ENCODE measurements at places on chromosomes 5 and 9.

GRCh38 chr9:123629531-123629930 lies 273.5 kb downstream of the CRB2 start:
- no peak for DNase-seq

DNA sequence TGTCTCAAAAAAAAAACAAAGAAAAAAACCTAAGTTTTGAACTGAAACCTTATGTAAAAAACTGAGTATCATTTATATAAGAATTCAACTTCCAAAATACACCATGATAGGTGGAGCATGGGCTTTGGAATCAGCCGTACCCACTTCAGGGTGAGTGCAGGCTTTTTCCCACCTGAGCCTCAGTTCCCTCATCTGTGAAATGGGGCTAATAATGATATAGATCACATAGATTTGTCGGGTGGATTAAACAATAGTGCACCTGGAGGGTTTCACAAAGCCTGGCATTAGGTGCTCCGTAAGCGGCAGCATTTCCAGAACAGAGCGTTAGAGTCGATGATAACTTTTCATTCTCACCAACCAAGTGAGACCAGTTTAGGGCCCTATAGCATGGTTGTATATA lies 91.9 kb downstream of the CYFIP2 start:
- no peak for DNase-seq

DNA sequence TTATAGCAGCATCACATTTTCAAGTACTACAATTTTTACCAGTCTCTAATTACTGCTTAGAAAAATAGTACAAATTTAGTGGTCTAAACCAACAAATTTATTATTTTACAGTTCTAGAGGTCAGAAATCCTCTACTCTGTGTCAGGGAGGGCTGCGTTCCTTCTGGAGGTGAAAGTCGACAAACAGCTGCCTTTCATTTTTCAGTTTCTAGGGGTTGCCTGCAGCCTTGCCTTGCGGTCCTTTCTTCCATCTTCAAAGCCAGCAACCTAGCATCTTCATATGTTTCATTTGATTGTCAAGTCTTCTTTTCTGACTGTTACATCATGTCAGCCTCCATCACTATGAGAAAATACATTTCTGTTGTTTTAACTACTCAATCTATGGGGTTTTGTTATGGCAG lies 1022.1 kb downstream of the CDH18 start:
- no peak for DNase-seq

- no peak for DNase-seq
These were observed 242.1 kb downstream of the HCN1 start for GRCh38 chr5:45454114-45454513.

GRCh38 chr5:84696651-84697050 lies 312.0 kb upstream of the EDIL3 start:
- DNase-seq, result no peak

DNA sequence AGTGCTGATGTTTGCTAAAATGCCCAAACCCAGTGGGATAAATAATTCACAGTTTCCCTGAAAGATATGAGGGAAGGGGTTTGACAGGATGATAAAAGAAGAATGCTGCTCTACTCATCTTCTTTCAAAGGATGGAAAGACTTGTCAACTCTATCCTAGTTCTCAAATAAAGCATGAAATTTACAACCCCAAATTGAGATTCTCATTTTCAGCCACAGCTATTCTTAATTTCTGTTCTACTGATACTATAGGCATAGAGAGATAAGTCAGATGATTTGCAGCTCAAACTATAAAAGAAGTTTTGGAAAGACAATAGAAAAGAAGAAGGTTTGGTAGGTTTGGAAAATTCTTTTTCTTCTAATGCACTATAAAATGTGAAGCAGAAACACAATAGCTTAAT lies 542.6 kb downstream of the CSNK1G3 start:
- DNase-seq, result no peak

- no peak for DNase-seq
These were observed 209.4 kb upstream of the TLE4 start for GRCh38 chr9:79362100-79363081.

GRCh38 chr9:98009936-98010335 lies 26.8 kb downstream of the ANP32B start:
- no peak for DNase-seq

GRCh38 chr9:126372716-126373115 lies 46.1 kb downstream of the MVB12B start:
- no peak for DNase-seq

DNA sequence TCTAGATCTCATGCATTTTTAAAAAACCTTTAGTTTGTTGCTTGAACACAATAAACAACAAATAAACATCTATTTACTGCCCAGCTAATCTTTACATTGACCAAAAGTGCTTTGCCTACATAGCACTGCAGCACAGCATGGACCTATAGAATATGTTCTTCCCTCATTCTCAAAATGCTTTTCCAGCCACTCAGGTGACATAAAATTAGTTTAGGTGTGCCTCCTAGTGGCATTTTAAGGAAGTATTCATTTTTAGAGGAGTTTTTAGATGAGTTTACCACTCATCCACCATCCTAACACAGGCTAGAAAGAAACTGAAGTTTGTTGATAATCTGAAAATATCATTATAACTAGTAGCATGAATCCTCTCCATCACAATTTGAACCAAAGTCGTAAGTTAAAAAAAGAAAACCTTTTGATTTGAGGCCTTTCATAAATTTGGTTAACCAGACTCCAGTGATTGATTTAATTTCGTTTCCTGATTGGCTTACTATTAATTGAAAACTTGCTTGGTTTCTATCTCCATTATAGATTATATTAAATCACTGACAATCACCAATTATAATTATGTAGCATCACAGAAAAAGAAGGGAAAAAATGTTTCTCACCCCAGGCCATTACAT lies 12.6 kb downstream of the PLGRKT start:
- no peak for DNase-seq

GRCh38 chr5:126984632-126985031 lies 45.7 kb downstream of the MARCHF3 start:
- DNase-seq, result no peak

DNA sequence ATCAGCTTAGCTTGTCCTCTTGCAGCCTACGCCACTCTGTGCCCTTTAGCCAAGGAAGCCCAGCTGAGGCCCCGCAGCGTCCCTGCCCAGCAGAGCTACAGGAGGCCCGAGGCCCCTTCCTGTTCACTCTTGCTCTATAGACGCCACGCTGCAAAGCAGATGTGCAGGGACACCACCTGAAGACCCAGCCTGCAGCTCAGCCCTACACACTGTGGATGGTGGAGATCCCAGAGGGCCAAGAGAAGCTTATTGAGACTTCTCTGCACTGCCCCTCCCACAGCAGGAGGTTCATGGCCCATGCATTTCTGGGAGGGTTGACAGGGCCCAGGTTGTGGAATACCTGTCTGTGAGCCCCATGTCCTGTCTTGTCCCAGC lies 33.6 kb downstream of the IRF1 start:
- no peak for DNase-seq

DNA sequence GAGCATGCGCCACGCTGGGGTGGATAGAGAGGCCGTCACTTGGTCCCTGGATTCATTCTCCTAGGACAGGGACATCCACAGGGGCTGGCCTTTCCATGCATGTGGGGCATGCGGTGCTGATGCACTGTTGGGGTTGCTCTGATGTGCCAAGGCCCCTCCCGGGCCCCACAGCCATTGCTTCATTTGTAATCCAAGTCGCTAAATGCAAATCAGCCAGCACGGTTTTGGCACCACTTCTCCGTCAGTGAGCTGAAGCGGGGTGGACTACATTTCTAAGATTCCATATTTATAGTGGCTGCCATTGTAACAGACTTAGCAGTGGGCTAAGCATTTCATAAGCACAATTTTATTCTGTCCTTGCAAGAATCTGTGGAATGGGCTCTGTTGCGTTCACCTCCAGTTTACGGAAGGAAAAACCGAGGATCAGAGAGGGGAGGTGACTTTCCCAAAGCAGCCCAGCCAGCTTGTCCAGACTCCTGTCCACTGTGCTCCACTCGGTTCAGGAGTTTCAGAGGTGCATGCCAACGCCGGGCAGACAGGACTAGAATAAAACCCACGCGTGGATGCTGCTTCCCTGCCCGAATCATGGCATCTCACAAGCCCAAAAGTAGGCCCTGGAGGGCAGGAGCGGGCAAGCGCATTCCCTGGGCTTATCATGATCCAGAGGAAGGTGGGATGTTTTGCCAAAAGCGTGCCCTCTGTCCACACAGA lies 102.6 kb upstream of the COL5A1 start:
- DNase-seq, result no peak

DNA sequence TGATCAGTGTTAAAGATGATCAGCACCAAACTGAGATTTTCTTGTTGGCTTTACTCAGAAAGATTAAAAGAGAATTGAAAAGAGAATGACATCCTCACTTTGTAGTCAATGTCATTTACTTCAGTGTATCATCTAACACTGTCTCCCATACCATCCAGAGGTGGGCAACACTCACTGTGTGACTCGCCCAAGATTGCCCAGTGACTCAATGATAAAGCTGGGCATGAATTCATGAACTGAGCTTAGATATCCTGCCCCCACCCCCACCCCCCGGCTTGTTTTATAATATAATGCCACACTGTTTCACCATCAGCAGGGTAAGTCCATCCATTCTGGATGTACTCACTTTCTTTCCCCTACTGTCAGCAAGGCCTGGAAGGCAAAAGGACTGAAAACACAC lies 242.2 kb downstream of the FAM114A2 start:
- DNase-seq, result no peak

- no peak for DNase-seq
These were observed 2344.7 kb upstream of the ACO1 start for GRCh38 chr9:30039712-30040111.

GRCh38 chr9:97773091-97773490 lies 76.0 kb upstream of the XPA start:
- DNase-seq, result no peak

DNA sequence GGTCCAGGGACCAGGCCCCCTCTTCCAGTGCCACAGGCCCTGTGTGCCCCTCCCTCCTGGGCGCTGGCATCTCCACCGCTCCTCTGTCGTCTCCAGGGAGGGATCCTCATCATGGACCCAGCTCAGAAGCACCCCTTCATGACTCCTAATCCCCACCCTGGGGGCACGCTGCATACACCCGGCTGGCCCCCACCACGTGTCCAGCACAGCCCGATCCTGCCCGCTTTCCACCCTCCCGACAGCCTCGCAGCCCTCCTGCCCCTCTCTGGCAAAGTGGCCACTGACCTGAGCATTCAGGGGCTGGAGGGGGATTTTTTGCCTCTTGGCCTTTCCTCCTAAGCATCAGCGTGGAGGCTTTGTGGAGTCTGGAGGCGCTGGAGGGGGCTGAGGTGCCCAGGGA lies 1.4 kb downstream of the CCDC187 start:
- DNase-seq, result no peak

DNA sequence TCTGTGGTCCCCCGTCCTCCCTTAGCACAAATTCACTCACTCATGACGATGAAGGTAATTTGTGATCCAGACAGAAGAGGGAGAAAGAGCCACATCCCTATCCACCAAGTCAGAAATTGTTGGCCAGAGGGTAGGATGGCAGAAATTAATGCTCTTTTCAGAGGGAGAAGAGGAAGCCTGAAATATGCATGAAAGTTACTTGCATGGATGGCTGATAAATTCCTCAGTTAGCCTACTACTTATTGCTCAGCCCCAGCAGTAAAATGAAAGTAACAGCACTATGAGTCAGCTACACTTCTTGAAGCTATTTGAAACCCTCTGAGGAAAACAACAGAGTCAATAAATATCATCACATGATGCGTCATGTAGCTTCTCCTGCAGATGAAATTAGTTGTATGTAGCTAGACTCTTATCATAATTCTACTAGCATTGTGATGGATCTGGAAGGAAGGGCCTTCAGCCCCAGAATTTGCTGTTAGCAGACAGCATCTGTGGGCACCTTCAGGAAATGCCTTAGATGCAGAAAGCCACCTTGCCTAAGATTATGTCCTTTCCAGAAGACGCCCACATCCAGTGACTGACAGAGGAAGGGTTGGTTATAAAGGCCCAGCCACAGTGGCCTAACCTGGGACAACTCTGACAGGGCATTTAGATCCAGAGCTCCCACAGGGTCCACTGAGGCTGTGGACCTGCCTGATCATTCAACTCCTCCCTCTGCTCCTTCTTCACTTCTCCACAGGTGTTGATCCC lies 81.2 kb upstream of the CCDC112 start:
- no peak for DNase-seq

DNA sequence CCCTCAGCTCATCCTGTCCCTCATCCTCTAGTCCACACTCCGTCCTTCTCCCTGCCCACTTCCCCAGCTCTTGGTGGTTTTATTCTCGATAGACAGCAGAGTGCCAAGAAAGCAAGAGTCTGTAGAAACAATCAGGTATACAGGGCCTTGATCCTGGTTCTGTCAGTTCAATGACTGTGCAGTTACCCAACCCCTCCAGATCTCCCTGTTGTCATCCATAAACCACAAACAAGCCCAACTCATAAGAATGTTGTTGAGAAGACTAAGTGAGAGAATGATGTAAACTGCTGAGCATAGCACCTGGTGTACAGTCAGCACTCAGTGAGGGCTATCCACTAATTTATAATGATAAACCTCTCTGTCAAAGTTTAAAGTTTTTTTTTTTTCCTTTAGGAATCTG lies 31.3 kb downstream of the ISL1 start:
- no peak for DNase-seq

GRCh38 chr5:94469894-94470329 lies 148.5 kb downstream of the KIAA0825 start:
- DNase-seq, result no peak

DNA sequence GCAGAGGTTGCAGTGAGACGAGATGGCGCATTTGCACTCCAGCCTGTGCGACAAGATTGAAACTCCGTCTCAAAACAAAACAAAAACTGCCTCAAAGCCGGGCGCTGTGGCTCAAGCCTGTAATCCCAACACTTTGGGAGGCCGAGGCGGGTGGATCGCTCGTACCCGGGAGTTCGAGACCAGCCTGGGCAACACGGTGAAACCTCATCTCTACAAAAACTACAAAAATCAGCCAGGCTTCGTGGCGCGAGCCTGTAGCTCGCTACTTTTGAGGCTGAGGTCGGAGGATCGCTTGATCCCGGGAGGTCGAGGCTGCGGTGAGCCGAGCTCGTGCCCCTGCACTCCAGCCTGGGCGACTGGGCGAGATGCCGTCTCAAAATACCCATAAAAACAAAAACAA lies 988 bp downstream of the GFM2 start:
- no peak for DNase-seq

- DNase-seq, result no peak
These were observed 278.7 kb upstream of the KLF4 start for GRCh38 chr9:107768224-107768623.

DNA sequence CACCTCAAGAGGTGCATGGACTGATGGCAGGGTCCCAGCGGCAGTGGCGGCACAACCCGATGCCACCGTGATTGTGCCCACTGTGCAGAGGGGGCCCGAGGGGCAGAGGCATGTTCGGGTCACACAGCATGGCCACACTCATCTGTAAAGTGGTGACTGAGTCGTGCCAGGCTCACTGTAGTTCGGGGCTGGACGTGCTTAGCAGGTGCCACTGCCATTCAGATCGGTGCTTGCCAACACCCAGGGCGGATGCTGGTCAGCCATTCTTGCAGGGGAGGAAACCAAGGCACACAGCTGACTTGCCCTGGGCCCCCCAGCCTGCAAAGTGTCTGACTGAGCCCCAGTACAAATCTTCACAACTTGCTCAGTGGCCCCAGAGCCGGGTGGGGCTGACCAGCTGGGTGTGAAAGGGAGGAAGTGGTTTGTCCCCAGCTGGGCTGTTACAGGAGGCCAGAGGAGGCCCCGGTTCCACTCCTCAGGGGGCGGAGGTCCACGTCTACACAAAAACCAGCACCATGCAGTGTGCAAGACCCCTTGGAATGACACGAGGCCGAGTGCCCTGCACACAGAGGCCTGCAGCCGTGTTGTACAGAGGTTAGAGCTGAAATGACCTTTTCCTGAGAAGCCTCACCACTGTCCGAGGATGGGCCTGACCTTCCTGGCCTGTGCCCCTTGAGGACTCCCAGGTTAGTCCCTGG lies 17.9 kb downstream of the FGD3 start:
- DNase-seq, result no peak

- no peak for DNase-seq
These were observed 13.3 kb downstream of the SHC3 start for GRCh38 chr9:89165341-89165740.

Data from effector memory CD8-positive, alpha-beta T cell (primary cell).